ENCODE measurements at places on chromosomes 2 and 18.

DNA sequence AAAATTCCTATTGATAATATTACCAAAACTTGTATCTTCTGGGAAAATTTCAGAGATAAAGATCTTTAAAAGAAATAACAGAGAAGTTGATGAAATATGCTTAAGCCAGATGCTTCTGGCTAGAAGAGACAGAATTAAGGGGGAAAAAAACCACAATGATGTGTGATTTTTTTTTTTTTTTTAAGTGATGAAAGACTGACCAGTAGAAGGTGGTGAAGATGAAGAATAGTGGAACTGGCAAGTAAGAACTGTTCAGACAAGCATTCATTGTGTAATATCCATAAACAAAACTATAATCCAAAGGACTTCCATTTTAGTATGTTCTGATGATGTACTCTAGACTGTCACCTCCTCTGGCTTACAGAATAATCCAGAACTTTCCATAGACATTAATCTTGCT is 89.8 kb downstream of the INO80D start:
- no peak for DNase-seq

DNA sequence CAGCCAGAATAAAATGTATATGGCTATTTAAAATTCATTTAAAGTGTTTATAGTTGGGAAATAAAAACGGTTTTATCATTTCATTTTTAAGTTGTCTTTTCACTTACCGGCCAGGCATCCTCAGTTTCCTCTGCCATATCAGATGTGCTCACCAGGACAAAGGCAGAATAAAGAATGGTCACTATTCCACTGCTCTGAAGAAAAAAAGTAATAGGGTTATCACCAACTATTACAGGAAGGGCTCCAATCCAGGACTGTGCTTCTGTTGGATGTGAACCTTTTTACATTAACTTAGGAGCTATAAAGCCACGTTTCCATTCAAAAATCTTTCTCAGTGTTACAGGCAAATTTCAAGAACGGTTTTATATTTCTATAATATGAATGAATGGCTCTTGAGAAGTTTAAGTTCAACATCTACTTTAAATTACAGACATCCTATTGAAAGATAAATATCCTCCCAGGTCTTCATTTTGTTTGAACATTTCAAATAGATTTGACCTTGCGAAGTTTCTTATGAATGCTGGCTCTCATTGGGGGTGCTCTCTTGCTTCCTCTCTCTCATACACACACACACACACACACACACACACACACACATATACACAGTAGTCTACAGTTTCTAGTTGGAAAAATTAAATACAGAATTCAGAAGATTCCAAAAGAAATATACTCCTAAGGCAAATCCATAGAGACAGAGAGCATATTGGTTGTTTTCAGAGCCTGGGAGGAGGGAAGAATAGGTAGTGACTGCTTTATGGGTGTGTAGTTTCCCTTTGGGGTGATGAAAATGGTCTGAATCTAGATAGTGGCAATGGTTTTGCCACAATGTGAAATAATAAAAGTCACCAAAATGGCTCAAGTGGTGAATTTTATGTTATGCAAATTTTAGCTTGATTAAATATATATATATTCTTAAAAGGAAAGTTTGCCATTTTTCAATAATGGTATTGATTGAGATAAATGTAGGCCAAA is 2.9 kb upstream of the SLC40A1 start:
- peak; percentile 77 for DNase-seq

DNA sequence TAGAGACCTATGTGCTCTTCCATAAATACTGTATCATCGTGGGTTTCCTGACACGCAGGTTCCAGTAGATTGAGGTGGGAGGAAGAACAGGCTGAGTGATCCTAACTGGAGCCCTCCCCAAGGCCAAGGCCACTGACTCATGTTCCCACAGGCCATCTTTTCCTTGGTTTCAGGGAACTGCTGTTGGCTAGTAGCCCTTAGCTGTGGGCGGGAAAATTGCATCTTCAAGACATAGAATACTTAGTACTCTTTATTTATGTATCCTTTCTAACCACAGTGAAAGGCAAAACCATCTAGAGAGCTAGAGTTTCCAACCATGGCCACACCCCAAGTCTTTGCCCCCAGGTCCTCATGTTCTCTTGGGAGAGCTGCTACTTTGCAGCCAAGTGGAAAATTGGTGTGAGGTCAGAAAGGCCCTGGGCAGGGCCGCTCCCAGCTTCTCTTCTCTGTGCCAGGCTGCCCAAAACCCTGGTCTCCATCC is 55.9 kb downstream of the COPS8 start:
- DNase-seq: no peak

- no peak for DNase-seq
These were observed 19.5 kb downstream of the EMX1 start for GRCh38 chr2:72936660-72937355.

DNA sequence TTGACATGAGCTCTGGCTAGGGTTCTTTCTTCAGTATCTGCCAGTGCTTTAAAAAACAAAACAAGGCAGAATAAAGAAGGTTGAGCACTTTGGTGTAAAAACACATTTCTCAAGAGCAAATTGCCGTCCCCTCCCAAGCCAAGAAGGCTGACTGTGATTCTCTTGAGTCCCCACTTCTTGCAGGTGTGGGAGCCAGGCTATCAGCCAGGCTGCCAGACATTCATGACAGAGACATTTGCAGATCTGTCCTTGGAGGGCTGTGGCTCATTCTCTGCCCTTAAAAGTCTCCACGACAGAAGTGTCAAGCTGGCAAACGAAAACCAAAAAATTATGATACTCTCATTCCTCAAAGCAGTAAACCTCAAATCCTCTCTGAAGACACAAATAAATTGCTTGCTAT is 749.3 kb upstream of the HS6ST1 start:
- no peak for DNase-seq

DNA sequence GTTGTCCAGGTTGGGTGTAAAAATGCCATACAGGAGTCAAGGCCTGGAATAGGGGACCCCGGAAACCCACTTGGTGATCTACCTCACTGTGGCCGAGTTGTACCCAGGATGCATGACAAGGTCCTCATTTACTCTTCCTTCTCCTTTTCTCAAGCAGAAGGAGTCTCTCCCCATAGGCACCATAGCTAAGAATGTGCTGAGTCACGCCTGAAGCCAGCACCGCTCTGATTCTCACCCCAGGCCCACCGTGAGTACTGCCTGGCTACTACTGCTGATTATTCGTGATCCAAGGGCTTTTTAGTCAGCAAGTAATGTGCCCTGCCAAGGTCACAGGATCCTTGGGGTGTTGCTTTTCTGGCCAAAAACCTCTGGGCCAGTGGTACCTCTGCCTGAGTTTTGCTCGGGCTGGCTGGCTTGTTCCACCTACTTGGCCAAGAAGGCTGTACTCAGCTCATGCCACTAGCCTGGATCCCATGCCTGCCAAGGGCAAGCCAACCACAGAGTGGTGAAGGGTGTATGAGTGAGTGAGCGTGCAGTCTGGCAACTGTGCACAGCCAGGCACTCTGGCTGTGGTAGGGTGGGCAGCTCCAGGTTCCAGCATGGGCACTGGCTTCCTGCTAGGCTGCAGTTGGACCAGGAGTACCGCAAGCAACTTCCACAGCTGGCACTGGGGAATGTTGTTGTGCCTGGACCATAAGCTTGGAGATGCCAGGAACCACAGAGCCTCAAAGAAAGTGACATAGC is 650.1 kb upstream of the VRK2 start:
- no peak for DNase-seq

- no peak for DNase-seq
These were observed 1.6 kb downstream of the WDFY1 start for GRCh38 chr2:223943561-223944008.

- no peak for DNase-seq
These were observed 73.6 kb downstream of the RND3 start for GRCh38 chr2:150413910-150414309.

GRCh38 chr2:237425320-237425719 is 11.4 kb upstream of the COL6A3 start:
- no peak for DNase-seq

DNA sequence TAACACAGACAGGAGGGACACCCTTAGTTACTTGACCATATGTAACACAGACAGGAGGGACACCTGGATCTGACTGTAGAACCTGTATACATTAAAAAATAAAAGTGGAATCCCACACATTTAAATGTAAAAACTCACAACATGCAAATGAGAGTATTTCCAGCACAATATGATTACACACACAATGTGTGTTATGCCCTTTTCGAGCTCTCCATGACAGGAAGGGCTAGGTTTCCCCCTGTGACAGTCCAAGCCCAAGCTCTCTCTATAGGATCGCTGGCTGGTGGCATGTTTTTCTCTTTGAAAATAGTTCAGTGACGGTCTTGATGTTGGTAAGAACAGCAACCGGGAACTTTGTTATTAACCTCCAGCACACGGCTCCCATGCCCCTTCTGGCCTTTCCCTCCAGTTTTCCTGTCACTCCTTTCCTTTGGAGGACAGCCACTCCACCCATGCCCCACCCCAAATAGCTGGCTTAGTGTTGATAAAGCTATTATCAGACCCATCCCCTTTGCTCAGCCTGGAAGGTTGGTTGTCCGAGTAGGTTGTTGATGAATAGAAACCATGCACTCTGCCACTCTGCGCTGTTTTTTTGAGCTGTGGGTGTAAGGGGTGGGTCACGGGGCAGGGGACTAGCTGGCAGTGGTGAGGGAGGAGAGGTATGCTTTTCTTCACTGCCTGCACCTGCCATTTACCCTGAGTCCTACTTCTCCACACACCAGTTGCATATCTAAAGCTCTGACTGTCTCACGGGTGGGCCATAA is 2.7 kb downstream of the RASGRP3 start:
- DNase-seq: peak; percentile 61

GRCh38 chr2:133253793-133254192 is 314.5 kb downstream of the NCKAP5 start:
- no peak for DNase-seq

DNA sequence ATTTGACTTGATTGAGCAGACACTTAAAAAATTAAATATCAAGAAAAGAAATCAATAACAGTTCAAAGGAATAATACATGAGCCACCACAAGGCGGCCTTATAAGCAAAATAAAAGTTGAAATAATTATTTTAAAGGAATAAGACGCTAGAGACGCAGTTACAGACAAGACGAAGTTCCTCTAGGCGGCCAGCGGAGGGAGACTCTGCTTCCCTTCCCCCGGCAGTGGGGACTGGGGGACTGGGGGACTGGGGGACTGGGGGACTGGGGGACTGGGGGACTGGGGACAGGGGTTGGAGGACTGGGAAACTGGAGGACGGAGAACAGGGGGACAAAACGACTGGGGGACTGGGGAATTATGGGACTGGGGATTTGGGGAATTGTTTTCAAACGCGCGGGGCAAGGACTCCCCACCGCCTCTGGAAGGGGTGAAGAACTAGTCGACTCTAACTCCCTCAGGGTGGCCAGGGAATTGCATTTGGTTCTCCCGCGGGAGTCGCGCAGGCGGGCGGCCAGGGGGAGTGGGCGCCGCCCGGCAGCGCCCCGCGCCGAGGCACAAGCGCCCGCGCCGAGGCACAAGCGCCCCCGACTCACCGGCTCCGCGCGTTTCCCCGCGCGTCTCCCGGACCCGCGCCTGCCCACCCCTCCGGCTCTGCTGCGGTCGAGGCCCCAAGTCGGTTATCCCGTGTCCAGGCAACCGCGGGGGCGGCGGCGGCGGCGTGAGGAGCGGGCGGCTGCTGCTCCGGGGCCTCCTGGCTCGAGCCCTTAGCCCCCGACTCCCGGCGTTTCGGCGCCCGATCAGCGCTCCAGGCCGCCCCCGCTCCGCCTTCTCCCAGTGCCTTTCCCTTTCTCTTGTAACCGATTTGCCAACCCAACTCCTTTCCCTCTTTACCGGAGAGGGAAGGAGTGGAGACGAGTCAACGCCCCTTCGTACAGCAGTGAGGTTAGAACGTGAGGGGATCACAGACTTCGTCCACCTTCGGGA is at the start of gene CCDC178:
Gene CCDC178, minus strand, starts transcription at position 662 of the 984 bp plus-strand sequence. CDS start 28,633 bp downstream, outside the sequence.
- DNase-seq: peak; percentile 13

- no peak for DNase-seq
These were observed 22.8 kb downstream of the ARHGAP28 start for GRCh38 chr18:6752202-6752860.

DNA sequence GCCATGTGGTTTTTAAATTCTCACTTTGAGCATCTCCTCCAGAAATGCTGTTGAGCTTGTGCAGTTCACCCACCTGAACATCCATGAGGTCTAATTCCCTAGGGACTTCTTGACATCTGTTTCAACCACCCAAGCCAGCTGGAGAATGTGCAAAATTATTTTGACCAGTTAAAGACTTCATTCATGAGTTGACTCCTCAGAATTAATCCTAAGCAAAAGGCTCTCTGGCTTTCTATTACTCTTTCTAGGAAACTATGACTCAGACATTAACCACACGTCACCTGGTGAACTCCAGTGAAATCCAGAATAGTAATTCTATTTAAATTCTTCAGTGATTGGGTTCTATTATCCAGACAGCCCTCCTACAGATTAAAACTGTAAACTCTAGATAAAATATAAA is 247.5 kb downstream of the NBAS start:
- DNase-seq: peak; percentile 32

- DNase-seq: no peak
These were observed 37.8 kb upstream of the RTTN start for GRCh38 chr18:70243131-70243929.

- no peak for DNase-seq
These were observed 6.4 kb upstream of the SLC8A1 start for GRCh38 chr2:40458271-40458794.

DNA sequence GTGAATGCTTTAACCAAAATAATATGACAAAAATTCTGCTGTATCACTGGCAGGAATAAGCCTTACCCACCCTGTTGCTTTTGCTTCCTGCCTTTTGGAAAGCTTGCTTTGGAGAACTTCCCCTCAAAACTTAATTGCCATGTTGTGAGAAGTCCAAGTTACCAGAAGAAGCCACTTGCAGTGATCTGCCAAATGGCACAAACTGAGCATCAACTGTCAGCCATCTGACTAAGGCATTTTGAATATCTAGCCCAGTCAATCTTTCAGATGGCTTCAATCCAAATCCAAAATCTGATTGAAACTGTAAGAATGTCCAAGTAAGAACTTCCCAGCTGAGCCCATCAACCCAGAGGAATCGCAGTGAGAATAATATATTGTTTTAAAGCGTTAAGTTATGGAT is 216.5 kb upstream of the ZC3H15 start:
- no peak for DNase-seq

- DNase-seq: no peak
These were observed 183.5 kb downstream of the SEPTIN10 start for GRCh38 chr2:109430329-109430636.

DNA sequence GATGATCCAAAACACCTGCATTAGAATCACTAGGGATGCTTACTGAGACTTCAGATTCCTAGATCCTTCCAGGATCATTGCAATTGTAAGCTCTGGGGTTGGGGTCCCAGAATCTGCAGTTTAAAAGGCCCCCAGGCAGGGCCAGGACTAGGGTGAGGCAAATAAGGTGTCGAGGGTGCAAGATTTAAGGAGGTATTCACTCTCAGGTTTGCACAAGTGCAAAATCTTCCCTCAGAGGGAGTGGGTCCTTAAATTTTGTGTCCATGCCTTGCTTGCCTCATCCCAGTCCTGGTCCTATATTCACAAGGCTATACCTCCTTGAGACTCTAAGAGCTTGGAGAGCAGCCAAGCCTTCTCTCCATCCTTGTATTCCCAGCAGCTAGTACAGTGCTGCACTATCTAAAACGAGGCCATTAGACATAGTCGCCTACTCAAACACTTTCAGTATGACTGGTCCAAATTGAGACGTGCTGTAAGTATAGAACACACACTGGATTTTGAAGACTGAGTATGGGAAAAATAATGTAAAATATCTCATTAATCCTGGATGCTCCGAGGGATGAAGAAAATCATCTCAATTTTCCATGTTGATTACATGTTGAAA is 31.6 kb upstream of the MREG start:
- DNase-seq: no peak

- DNase-seq: no peak
These were observed 89.1 kb downstream of the ZEB2 start for GRCh38 chr2:144430722-144431391.
